ENCODE measurements at places on chromosomes 6 and 20.

GRCh38 chr6:160963651-160964050 lies 27.9 kb upstream of the MAP3K4 start:
- no peak for DNase-seq

DNA sequence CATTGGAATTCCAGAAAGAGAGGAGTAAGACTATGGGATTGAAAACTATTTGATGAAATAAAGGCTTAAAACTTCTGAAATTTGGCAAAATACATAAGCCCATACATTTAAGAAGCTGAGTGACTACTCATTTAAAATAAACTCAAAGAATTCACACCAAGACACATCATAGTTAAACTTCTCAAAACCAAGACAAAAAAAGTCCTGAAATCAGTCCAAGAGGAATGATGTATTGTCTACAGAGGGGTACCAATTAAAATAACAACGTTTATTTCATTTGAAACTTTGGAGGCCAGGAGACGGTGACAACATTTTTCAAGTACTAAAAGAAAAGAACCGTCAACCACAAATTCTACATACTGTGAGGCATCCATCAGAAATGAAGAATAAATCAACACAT lies 841.4 kb upstream of the MAP3K7 start:
- DNase-seq = peak; percentile 1

GRCh38 chr6:37566111-37566949 lies 66.6 kb upstream of the CCDC167 start:
- peak; percentile 39 for DNase-seq

GRCh38 chr6:8065519-8065911 lies 1.3 kb upstream of the BLOC1S5 start:
- DNase-seq = no peak

DNA sequence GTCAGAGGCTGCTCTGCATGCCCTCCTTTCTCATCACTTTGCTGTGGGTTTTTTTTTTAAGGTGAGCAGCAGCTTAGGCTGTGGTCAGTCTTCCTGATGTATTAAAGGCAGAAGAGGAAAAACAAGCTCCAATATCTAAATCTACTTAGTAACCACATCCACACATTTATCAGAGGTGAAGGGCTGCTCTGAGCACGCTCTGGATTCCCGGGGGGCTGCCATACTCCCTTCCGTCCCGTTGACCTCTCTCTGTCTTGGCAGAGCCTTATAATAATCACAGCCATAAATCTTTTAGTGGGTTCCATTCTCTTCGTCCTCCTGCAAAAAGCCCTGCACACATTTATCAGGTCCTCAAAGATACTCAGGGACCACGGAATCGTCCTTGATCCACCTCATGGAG lies 2.7 kb upstream of the LEMD2 start:
- DNase-seq = no peak

DNA sequence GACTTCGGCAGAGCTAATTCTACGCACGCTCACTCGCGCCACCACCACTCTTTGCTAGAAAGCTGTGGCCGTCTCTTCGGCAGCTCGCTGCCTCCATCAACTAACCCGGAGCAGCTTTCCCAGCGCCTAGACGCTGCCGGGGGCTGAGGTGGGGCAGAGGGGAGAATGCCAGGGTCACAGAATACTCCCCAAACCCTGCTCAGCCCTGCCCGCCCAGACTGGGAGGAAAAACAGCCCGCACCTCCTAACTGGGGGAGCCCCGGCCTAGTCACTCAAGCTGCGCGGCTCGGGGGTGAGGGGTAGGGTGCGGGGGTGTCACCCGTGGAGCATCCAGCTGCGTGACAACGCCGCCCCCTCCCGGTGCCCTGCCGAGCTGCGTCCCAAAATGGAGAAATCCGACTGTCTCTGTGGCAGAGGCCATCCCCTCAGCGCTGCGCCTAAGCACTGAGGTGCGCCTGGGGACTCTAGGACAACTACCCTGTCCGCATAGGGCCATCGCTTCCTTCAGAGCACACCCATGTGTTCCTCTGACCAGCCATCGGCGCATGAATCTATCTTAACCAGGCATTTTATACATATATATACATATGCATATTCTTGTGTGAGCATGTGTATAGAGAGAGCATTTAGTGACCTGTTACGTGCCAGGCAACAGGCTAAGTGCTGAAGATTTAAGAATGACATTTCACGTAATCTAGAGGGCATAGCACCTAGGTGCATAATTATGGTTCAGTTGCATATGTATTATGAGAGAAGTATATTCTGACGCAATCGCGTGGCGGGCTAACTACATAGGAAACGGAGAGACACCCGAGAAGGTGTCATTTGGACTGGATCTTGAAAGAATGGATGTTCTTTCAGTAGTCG lies 1.5 kb upstream of the TENT5A start:
- DNase-seq = peak; percentile 73

GRCh38 chr6:80454197-80454596 lies 347.7 kb downstream of the BCKDHB start:
- peak; percentile 99 for DNase-seq

DNA sequence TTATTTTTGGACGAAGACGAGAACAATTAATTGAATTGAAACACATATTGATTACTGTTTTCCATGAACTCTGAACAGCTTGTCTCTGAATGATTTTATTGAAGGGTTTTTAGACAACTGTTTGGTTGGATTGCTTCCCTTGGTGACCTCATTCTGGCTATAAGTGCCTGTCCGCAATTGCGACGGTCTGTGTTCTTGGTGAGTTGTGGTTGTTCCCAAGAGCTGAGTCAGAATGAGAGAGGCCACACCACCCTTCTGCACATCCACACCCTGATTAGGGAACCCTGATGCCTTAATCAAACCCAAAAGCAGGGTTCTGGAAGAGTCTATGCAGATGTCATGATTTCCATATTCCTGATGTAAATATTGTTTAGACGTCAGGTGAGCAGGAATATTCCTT lies 747.0 kb downstream of the PTPRT start:
- DNase-seq = no peak

DNA sequence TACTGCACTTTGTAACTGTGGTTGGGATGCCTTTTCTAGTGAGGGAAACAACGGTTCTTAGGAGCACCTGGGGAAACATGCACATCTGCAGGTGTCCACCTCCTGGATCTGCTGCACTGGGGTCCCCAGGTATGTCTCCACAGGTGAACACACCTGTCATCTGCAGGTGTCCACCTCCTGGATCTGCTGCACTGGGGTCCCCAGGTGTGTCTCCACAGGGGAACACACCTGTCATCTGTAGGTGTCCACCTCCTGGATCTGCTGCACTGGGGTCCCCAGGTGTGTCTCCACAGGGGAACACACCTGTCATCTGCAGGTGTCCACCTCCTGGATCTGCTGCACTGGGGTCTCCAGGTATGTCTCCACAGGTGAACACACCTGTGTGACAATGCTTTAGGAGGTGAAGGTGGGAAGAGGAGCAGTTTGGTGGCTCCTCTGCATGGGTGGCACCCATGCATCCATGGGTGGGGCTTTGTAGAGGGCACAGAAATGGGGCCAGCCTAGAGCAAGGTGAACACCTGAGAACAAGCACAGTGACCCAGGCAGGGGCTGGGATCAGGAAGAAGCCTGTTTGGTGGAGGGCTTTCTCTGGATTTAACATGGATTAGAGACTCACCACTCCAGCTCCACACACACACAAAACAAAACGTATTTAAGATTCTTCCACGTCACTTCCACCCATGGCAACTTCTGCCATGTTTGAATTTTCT lies 206.0 kb upstream of the CDH4 start:
- DNase-seq = no peak

- no peak for DNase-seq
Observed at GRCh38 chr6:131122516-131122915, 12.8 kb upstream of the AKAP7 start.

- DNase-seq = peak; percentile 73
Observed at GRCh38 chr6:112443179-112444065, 96.3 kb downstream of the RFPL4B start.

- no peak for DNase-seq
Observed at GRCh38 chr6:3770023-3770720, 18.7 kb upstream of the PXDC1 start.

GRCh38 chr6:155050311-155050710 lies 55.2 kb downstream of the TIAM2 start:
- DNase-seq = peak; percentile 28

DNA sequence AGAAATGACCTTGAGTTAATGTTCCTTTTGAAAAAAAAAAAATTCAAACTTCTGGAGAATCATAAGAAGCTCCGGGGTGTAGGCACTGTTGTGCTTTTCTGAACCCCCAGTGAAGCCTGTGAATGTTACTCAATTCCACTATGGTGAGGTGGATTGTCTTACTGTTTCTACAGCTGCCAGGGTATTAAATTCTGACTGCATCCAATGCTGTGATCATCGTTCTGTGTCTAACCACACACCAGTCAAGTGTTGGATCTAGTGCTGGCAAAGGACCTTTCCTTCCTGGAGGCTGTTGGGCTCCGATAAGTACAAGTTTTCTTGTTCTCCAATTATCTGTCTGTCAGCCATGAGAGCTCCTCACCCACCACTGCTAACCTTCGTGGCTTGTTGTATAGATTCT lies 162.0 kb upstream of the EPHA7 start:
- DNase-seq = no peak

- DNase-seq = peak; percentile 55
Observed at GRCh38 chr6:147905711-147906110, 397.2 kb downstream of the SAMD5 start.

- DNase-seq = no peak
Observed at GRCh38 chr20:53557130-53557529, 36.5 kb downstream of the ZNF217 start.

GRCh38 chr6:45816674-45817297 lies 198.9 kb downstream of the CLIC5 start:
- peak; percentile 93 for DNase-seq

DNA sequence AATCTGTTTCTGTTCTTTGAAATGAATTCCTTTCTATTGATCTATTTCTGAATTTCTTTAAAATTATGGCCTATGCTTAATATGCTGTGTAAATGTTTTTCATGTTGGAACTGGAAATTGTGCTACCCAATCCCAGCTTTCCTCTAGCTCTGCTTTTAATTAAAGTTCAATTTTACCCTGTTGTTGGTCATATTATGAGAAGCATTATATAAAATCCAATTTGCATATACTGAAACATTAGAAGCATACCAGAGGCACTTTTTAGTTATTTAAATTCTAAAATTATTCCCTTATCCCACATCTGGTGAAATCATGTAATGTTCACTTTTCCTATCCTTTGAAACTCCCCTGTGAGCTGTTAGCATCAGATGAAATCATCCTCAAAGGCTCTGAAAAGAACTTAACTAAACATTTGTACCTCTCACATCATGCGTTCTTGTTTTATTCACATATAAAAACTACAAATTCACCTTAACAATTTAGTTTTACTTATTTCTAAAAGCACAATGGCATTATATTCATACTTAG lies 160.6 kb upstream of the COL21A1 start:
- DNase-seq = no peak

DNA sequence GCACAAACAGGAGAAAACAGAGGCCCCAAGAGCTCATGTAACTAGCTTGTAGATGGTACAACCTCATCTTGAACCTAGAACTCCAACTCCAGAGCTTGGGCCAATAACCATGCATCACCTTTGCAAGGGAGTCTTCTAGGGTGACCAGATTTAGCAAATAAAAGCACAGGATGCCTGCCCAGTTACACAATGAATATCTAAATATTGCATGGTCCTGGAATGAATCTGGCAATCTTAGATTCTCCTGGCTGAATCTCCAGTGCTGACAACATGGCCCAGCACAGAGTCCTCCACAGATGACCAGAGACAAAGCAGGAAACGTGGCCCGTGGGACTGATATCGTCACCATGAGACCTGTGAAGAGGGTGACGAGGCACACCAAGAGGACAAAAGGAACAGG lies 494.1 kb downstream of the PREX1 start:
- DNase-seq = no peak

- no peak for DNase-seq
Observed at GRCh38 chr20:63691711-63692435, 4.6 kb upstream of the TNFRSF6B start.

- no peak for DNase-seq
Observed at GRCh38 chr20:38883081-38883980, 42.9 kb upstream of the FAM83D start.

DNA sequence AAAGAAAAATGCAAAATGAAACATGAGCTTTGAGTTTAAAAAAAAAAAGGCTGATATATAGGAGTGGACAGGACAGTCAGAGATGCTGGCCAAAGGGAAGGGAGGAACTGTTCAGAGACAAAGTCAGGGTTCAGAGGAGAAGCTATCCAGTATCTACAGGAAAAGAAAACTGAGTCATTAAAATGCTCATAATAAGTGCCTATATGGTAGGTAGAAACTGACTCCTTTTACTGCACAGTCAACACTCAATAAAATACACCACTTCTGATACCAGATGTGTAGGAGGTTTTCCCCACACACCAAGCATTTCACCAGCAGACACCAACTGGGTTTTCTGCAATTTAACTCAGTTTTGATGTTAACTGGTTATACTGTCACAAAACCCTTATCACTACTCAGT lies 32.9 kb downstream of the FRK start:
- no peak for DNase-seq

GRCh38 chr20:23702021-23702420 lies 13.2 kb upstream of the CST4 start:
- no peak for DNase-seq

- DNase-seq = peak; percentile 79
Observed at GRCh38 chr20:34825530-34826362, at the start of gene NCOA6. TSS of gene NCOA6 (minus strand) at chr20:34825651. CDS start at chr20:34782355, 43,296 bp downstream.

GRCh38 chr6:12595161-12595811 lies 121.3 kb upstream of the PHACTR1 start:
- DNase-seq = peak; percentile 83

- DNase-seq = no peak
Observed at GRCh38 chr6:105893741-105894140, 192.4 kb upstream of the PRDM1 start.

GRCh38 chr6:160921095-160921494 lies 70.5 kb upstream of the MAP3K4 start:
- DNase-seq = no peak

- DNase-seq = no peak
Observed at GRCh38 chr6:154864066-154864430, 130.8 kb downstream of the SCAF8 start.

DNA sequence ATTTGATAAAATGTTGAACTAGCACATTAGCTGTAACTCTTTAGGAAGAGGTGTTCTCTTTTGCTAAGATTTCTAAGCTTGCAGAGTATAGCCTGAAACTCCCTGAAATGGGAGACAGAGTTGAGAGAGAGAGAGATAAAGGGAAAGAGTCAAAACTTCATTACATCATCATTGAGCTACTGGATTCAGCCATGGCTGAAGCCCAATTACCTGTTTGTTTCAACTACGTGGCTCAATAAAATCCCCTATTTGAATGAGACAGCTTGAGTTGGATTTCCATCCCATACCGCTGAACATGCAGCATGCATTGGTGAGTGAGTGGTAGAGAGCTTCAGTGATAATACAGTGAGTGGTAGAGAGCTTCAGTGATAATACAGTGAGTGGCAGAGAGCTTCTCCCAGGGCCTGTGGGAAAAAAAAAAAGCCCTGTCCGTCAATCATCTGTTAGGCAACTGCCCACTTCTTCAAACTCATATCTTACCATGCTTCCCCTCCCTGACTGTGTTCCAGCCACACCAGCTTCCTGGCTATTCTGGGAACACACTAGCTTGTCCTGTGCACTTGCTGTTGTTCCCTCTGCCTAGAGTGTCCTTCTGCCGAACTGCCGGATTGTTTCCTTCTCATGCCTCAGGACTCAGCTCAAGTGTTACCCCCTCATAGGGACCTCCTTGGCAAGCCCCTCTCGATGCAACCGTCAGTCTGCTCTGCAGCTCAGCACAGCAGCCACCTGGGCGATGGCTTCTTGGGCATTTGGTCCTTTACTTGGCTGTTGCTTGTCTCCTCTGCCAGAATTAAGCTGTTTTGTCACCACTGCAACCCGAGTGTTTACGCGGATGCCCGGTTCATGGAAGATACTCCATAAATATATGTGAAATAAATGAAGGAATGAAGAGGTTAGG lies 91.3 kb upstream of the EYA2 start:
- DNase-seq = no peak
